KBM-7 (cell line): ENCODE measurements at places on chromosomes 7 and 10.

GRCh38 chr7:113200281-113200680, 81.9 kb upstream of the SMIM30 start:
- DNase-seq: no peak

DNA sequence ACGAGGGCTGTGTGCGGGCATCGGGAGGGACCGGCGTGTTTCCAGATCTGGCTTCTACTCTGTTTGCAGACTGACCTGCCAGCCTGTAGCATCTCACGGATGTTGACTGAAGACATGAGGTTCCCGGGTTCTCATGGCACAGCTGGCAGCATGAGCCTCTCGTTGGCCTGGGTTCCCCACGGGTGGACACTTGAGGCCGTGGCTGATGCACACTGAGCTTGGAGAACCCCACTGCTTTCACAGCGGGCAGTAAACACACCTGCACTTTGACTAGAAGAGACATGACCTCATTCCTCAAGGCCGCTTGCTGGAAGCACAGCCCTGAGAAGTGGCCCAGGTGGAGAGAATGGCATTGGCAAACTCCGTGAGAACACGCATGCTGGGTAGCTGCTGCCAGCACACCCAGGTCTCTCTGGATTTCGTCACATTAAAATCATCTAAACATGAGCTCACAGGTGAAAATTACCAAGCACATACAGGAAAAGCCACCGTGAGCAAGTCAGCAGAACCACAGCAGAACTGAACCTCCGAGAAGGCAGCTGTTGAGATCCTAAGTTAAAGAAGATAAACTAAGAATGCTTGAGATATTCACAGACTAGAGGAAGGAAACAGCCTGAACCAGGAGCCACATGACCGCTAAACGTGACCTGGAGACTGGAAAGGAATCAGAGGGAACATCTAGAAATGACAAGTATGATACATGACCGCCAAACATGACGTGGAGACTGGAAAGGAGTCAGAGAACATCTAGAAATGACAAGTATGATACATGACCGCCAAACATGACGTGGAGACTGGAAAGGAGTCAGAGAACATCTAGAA, 32.5 kb downstream of the BNIP3 start:
- DNase-seq: no peak

GRCh38 chr7:82805527-82805960, 357.1 kb downstream of the PCLO start:
- DNase-seq: no peak

- no peak for DNase-seq
Observed at GRCh38 chr10:125799451-125800182, 23.4 kb downstream of the UROS start.

DNA sequence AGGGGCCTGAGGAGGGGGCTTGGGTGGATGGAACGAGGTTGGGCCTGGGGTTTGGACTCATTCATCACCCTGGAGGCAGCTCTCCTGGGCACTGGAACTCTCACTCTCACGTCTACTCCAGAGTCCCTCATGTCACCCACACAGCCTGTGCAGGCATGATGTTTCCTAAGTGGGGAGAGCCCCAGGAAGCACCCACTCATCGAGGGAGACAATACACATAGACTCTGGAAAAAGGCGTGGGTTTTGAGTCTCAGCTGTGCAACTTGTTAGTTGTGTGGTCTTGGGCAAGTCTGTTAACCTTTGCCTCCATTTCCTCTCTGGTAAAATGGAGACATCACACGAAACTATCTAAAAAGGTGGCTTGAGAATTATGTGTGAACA, 25.9 kb upstream of the RBM20 start:
- no peak for DNase-seq

GRCh38 chr10:119211625-119212441, 4.5 kb downstream of the GRK5 start:
- DNase-seq: no peak

DNA sequence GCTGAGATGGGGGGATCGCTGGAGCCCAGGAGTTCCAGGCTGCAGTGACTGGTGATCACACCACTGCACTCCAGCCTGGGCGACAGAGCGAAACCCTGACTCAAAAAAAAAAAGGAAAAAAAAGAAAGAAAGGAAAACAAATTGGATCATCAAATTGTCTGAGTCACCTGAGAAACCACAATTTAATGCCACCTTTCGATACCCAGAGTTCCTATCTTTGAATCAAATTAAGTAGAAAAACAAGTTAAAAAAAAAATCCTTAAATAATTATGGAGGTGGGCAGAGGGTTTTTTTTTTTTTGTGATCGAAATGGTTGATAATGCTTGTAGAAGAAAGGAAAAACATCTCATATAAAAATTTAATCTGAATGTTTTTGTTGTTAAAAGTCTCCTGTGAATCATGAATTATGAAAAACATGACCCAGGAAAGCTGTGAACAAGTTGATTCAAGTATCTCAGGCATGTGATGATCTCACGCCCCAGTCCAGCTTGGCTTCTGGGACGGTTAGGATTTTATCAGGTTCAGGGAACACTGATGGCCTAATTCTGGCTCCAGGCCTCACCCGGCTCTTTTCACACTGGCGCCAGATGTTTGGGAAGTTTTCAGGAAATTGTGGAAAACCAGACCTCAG, 25.3 kb upstream of the CUX1 start:
- no peak for DNase-seq

DNA sequence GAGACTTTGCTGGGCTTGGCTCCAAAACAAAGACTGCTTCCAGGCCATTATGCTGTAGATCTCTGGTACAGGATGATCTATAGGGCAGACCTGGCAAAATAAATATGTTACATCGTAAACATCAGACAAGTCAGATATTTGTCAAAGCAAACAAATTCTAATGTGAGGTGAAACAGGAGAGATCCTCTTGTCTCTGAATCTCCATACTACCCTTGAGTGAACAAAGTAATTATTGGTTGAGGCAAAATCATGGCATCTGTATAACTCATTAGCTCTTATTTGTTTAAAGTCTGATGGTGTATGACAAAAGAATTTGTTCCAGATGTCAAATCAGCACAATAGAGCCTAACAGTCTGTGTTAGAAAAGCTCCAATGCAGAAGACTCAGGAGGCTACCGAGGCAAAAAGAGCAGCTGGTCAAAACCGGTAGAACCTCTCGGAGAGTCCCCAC, 1291.5 kb downstream of the TYW1 start:
- DNase-seq: no peak

DNA sequence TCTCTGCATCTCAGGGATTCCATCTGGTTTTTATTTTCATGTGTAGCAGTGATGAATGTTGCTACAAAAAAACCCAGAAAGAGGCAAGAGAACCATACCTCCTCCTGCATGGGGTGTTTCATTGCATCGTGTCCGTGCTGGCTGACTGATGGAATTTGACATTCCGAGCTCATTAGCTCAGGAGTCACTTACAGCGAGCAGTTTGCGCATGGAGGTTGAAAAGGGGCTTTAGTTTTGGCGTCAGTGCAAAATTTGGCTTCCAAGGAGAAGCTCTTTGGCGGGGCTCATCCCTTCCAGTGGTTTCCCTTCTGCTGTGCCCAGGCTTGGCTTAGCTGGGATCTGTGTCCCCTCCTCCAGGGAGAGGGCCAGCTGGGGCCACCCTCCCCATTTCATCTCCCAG, 25.8 kb downstream of the EMX2 start:
- DNase-seq: no peak

DNA sequence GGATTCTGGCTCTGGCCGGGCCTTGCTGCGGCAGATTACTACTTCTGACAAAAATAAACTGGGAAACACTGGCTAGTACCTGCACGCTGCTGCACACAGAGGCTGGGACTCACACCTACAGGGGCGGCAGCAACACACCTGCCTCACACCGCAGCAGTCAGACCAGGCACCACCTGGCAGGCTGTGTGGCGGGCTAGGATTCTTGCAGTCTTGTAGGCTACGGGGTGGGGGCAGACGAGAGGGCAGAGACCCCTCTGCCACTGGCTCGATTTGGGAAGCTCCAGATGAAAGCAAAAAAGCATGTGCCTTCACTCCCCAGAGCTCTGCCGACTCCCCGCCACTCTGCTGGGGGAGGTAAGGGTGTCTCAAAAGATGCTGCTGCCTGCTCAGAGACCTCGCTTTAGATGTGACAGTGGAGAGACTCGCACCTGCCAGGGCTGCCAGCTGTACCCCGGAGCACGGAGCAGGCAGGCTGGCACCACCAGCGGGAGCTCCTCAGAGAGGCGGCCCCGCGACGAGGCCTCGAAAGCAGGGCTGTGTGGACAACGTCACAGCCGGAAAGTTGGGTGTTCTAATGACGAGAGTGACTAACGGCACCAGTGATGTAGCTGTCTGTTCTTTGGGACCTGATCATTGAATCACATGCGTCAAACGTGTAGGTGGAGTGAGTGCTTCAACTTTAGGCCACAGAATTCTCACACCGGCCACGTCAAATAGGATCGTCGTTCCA, 250.5 kb downstream of the ZMYND11 start:
- no peak for DNase-seq

DNA sequence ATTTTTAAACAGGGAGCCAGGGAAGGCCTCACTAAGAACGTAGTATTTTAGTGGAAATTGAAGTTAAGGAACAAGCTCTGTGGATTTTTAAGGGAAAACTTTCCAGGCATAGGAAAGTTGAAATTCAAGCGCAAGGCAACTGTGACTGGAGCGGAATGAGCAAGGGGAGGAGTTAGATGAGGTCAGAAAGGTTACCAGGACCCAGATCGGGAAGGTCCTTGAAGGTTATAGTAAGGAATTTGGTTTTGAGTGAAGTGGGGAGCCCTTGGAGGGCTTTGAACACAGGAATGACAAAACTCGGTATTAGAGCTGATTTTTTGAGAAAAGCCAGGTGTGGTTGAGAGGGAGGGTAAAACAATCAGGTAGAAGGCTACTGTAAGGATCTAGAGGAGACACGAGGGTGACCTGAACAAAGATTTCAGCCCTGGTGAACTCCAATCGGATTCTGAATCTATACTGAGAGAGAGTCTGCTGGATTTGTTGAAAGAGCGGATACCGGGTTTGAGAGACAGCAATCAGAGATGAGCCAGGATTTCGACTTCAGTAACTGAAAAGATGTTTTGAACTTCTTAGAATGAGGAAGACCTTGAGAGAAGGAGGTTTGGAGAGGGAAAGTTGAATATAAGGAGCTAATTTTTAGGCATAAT, 1013.9 kb downstream of the NRG3 start:
- DNase-seq: no peak

GRCh38 chr7:100966542-100967291, 2.6 kb upstream of the MUC12 start:
- DNase-seq: no peak

GRCh38 chr7:112381311-112382091, 68.8 kb upstream of the IFRD1 start:
- DNase-seq: peak; percentile 14

GRCh38 chr10:58868736-58869435, 307.6 kb upstream of the PHYHIPL start:
- no peak for DNase-seq

GRCh38 chr10:112938808-112939482, 11.1 kb upstream of the TCF7L2 start:
- DNase-seq: no peak

DNA sequence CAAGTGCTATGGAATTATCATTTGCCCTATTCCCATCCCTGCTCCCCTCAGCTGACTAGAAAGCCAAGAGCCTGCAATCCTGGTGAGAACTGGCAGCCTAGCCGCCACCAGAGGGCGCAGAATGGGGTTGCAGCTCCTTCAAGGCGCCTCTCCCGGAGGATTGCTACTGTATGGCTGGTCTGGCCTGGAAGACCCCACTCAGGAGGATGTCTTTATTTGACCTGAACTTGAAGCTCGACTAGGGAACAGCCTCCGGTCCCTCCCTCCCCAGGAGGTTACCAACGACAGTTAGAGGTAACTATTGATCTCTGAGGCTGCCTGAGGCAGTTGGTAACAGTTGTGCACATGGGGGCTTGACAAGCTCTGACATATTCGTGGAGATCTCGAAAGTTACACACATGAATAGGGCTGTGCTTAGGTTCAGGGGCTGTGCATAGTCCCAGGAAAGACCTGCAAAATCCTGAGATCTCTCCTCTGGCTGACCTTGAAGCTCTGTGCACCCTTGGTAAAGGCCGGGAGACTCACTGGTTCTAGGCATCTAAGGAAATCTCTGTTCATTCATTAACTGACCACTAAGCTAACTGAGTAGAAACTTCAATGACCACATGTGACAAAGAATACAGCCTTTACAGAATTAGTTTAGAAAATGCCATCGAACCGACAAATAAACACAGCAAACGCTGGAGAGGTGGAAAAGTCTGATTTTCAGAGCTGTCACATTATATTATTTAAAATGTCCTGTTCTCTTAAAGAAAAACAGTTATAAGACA, 65.7 kb downstream of the TSPAN12 start:
- peak; percentile 61 for DNase-seq

DNA sequence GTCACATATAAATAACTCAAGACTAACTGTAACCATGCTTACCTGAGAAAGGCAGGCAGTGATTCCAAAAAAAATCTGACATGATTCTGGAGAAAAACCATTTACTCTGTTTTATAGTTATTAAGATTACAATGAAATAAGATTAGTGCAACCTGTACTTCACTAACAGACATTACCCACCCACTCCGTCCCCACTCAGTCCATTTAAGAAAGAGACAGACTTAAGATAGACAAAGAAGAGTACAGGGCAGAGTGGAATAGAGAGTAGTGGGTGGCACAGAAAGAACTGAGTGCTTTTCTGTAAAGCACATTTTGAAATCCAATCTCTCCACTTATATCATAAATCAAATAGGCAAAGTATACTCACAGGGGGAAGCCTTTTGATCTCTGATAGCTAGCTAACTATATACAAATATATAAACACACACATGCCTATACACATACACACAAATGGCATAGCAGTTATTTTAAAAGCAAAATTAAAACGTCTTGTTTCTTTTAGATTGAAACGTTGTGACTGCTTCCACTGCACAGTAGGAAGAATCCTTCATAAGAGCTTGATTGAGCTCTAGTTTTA, 11.9 kb downstream of the PAXIP1 start:
- no peak for DNase-seq

- DNase-seq: no peak
Observed at GRCh38 chr10:130259380-130259779, 123.2 kb downstream of the GLRX3 start.

- DNase-seq: no peak
Observed at GRCh38 chr10:27297844-27298521, 57.4 kb upstream of the ACBD5 start.

DNA sequence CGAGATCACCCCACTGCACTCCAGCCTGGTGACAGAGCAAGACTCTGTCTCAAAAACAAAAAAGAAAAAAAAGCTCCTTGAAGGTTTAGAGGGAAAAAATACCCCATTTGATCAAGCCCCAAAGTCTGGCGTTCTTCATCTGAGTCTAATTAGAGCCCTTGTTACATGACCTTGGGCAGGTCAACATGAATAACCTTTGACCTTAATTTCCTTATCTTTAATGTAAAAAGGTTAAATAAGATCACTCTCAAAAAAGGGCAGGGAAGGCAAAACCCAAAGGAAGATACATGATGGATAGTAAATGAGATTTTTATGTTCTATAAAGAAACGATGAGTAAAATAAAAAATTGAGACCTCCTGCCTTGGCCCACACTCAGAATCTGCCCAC, 40.3 kb downstream of the SLC37A3 start:
- DNase-seq: no peak

- no peak for DNase-seq
Observed at GRCh38 chr7:112118581-112119566, 87.3 kb downstream of the DOCK4 start.

DNA sequence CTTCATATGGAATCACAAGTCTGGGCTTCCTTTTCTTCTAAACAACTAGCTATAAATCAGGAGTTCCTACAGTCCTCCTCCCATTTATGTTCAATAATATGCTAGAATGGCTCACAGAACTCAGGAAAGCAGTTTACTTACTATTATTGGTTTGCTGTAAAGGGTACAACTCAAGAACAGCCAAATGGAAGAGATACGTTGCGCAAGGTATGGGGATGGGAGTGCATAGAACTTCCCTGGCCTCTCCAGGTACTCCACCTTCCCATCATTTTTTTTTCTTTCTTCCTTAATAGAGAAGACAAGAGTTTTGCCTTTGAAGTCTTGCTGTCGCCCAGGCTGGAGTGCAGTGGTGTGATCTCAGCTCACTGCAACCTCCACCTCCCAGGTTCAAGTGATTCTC, 27.1 kb upstream of the SEMA4G start:
- no peak for DNase-seq
